ENCODE measurements at places on chromosomes 6 and 20.
A peak's percentile ranks its signal among the peaks of the same experiment; 100 is the strongest.

DNA sequence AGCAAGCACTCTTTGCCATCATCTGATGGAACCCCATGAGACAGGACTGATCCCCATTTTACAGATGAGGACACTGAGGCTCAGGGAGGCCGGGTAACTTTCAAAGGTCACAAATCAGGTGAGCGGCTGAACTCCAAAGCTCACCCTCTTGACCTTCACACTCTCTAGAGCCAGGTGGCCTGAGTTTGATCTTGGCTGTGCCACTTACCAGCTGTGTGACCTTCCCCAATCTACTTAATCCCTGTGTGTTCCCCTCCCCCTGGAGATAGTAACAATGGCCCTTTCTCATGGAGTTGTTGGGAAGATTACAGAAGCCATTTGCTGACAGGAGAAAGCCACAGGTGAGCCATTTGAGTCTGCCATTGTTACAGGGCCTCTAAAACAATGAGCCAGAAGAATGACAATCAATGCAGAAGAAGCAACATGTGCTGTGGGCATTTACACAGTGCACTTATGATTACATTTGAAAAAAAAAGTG, 34.5 kb downstream of the BMP7 start:
- DNase-seq, result no peak

GRCh38 chr6:82085701-82086100, 161.8 kb downstream of the IBTK start:
- no peak for DNase-seq

GRCh38 chr6:14309951-14310445, 192.4 kb downstream of the CD83 start:
- no peak for DNase-seq

- DNase-seq, result no peak
Measured at GRCh38 chr6:83884523-83884922, 25.0 kb downstream of the CYB5R4 start.

DNA sequence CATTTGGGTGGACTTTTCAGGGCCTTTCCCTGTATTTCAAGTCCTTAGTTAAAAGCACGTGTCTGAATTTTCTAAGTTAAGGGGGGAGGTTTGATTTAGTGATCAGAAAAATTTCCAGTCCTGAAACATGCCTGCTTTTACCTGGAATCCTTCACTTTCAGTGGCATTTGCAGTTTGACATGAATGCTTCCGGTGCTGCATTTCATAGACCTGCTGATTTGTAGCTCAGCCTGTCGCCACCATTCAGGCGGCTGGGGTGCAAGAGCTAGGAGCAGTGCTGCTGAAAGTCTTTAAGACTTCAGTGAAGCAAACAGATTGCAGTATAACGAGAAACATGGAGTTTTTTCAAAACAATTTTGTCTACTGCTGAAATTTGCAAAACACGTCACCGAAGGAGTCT, 14.0 kb downstream of the RPS6KA2 start:
- no peak for DNase-seq

GRCh38 chr6:39835821-39836295, 43.7 kb downstream of the DAAM2 start:
- DNase-seq, result no peak

DNA sequence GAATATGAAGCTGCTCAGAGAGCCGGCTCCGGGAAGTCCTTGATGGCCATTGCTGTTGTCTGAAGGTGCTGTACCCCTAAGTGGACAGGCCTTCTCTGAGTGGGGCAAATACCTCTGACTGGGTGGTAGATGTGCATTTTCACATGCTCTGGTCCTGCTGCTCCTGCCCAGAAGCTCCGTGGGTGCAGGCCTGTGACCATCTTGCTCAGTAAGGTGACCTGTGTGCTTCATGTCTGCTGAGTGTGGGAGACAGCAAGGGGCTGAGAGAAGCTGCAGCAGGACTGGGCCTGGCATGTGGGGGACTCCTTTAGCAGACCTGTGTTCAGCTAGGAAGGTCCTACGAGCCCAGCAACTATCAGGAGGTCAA, 5.0 kb downstream of the SPATA2 start:
- no peak for DNase-seq

- no peak for DNase-seq
Measured at GRCh38 chr20:60074276-60074675, 116.1 kb downstream of the CDH26 start.

DNA sequence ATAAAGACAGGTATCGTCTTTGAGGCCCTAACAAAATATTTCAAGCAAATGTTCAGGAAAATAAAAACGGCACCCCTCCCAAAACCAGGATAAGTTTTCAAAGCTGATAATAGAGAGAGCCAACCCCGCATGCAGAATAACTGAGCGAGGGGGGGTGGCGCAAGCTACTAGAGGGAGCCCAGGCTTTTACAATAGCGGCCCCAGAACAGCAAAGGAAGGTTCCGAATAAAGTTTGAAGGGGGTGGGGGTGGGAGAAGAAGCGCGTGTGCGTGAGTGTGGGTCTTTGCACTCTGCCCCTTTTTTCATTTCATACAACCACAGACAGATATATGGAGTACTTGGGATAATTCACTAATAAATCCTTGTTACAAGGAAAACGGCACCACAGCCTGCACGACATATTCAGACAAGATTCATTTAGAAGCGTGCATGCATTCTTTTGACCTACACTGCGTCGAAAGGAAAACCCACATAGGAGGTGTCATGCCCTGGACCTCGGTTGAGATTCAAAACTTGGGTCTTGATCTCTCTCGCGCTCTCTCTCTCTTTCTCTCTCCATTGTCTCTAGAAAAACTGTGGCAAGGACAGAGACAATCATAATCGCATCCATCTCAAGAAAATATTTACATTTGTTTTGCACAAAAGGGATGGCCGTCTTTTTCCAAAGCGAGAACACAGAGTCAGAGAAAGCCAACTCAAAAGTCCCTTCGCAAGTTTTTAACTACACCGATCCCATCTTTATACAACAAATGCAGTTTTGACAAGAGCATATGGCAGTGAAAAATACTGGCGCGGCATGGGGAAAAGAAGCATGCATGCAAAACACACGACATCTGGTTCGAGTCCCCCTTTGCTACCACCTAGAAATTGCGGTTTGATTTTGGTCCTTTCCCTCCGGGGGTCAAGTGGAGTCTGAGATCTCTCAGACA, 1.6 kb downstream of the OLIG3 start:
- DNase-seq, result no peak

DNA sequence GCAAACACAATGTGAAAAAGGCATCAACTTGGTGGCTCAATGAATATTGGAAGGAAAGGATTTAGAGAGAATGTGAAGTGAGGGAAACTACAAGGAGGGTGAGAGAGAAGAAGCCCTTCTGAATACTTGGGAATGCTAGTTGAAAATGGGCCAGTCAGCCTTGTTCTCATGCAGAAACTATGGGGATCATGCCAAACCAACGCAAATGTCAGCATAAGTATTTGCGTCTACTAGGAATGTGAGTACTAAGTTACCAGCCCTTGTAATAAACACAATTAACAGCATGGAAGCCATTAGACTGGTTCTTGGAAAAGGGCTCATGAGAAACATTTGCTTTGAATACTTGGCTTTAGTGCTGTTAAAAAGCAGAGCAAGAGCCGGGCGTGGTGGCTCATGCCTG, 54.9 kb upstream of the AIG1 start:
- no peak for DNase-seq

DNA sequence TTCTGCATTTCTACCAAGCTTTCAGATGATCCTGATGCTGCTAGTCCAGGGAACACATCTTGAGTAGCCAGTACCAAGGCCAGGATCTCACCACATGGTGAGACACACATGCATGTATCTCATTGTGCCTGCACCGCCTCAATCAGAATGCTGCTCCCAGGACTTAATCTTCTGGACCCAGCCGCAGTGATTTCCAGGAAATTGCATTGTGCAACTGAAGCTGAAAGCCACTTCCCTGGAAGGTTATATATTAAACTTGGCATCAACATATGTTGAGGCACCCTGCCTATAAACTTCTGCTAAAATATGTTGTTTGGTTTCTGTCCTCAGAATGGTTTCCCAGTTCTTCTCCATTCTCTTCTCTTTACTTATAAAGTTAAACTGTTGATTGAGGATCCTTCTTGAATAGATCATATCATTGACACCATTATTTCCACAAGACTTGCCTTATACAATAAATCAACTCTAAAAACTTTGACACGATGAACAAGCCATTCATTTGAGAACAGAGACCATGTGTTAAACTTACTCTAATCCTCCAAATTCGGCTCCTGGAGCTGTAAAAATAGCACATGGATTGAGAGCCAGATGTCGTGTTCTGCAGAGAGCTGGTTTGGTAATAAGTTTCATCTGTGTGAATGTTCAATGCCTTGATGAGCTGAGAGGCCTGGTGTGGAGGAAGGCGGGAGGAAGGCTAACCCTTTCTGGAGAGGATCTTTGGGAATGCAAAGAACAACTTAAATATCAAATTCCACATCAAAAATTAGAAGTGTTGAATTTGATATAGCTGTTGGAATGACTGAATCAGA, 65.0 kb upstream of the PCSK2 start:
- DNase-seq, result no peak

DNA sequence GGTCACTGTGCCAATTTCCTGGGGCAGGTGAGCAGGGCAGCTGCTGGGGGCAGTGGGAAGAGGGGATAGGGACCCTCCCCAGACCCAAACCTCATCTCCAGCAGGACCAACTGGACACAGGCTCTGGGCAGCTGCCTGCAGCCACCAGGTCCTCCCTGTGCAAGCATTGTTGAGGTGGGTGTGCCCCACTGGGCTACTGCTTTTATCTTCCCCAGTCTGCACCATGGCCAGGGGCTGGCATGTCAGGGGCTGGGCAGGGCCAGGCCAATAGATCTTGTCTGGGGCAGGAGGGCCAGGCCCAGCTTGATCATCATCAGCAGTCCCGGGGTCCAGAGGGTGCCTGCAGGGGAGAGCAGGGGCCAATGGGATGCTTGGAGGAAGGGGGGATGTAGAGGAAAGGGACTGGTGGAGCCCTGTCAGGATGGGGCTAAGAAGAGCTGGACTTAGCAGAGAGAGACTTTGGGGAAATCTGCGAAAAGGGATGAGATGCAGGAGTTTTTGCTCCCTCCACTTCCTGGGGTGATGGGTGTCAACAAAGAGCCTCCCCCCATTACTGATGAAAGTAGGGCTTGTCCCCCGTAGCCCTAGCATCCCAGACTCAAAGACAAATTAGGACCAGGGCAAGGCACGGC, 5.7 kb downstream of the EBF4 start:
- no peak for DNase-seq

DNA sequence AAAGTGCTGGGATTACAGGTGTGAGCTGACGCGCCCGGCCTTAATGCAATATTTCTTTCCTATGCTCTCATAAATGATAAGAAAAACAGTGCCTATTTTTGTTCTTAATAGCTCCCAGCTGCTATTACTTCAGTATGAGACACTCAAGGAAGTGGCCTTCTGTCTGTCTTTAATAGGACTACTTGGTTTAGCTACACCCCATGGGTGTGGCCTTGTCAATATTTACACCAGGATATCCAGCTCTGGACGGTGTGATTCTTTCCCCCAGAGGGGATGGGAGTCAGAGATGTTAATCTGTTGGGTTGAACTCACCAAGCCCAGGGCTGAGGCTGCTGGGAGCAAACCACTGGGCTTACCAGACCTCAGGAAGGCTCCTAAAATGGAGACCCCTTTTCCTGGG, 134.2 kb downstream of the CEP57L1 start:
- no peak for DNase-seq

DNA sequence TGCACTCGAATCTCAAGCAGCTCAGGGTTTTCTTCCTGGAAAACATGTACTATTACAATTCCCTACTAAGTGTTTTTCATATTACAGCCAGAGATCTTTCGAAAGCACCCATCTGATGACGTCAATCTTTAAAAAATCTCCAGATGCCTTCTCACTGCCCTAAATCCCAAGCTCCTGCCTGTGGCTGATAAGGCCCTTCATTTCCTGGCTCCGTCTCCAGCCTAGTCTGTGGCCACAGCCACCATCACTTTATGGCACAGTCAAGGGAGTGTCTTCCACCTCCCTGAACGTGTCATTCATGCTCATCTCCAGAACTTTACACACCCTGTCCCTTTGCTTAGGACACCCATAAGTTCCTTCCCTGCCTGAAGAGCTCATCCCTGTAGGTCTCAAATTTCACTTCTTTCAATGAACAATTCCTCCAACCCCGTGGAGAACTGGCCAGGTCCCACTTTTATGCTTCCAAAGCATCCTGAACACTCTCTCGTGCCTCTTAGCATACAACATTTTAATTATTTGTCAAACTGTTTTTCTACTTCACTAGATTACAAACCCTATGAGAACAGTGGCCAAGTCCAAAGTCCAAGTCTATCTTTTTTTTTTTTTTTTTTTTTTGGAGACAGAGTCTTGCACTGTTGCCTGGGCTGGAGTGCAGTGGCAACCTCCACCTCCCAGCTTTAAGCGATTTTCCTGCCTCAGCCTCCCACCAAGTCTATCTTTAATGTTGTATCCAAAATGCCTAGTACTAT, 106.1 kb upstream of the AGPAT4 start:
- DNase-seq, result no peak

DNA sequence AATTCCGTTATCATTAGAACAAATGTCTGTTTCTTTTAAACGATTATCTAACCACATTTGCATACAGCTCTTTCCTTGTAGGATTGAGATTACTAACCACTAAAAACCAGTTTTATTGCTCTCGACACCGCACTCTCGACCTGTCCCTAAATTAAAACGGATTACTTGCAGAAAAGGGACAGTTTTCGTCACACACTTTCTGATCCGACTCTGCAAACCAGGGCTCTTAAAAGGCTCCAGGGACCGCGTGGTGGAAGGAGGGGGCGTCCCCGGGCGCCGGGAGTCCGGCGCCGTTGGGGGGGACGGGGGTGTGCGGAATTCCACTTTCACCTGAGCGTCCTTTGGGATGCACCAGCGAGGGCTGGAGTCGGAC, 731 bp downstream of the MAK start:
- DNase-seq, result no peak

DNA sequence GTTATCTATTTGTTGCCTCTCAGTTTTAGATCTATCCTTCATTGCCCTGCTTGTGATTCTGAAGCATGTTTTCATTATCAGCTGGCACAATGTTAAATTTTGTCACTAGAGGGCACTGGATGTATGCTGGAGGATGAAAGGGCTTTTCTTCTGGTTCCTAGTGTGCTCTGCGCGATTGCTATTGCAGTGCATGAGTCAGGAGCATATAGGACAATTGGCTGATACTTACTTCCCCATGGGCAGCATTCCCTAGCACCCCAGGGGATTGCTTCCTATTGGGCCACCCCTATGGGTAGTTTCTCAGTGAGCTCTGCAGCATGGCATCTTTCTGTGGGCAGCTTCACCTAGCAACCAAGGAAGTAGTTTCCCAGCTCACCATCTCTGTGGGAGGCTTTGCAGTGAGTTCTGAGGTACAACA, 280.3 kb upstream of the SYNCRIP start:
- DNase-seq, result peak; percentile 14

GRCh38 chr6:90111387-90111786, 185.3 kb downstream of the BACH2 start:
- no peak for DNase-seq

DNA sequence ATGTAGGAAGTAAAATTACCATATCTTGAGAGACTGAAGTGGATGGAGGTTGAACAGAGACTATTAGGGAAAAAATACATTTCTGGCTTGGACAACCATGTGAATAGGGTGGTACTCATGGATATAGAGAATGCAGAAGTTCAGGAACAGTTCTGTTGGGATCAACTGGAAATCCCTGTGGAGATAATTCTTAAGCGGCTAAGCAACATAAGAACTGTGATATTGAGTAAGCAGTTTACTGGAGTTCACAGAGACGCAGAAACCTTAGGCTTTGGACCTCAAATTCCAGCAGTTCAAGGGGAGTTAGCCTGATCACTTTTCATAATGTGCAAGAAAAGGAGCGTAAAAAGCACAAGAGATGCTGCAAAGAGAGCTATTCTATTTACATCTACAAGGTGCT, 23.6 kb upstream of the SLC17A4 start:
- no peak for DNase-seq

Data from posterior cingulate gyrus (tissue), 11 donors.